ENCODE measurements at places on chromosomes 6 and 20.

DNA sequence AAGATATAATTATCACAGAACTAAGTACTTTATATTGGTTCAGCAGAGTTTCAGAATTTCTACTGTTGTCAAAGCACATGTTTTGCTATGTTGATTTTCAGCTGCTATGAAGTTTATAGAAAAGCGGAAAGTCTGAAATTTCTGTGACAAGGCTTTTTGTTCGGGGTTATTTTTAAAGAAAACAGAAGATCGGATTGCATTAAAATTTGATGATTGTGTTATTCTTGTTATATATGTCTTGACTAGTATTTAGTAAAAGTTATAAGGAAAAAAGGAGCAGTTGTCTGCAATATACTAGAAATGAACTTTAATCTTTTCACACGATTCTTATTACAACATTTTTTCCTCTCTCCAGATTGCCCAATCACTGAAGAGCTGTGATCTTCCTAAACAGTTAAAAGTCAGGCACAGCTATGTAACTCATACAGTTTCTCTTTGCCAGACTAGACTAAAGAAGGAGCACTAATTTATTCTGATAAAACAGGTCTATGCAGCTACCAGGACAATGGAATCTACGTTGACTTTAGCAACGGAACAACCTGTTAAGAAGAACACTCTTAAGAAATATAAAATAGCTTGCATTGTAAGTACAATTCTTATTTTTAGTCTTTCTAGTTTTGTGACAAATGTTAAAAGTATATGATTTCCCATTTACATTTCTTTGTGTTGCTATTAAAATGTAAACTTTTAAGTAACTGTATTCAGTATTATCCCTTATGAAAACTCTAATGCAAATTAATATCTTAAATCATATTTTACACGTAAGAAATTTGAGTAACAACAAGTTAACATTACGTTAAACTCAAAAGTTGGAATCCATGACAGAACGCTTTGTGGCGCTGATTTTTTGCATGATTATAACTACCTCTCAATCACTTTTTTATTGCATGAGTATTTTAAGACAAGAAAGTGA, at the start of gene ENPP3:
Gene ENPP3, plus strand, starts transcription at position 423 of the 913 bp plus-strand sequence. Its CDS starts 83 bp downstream, at position 506.
- no peak for DNase-seq

- no peak for DNase-seq
Observed at GRCh38 chr20:63900413-63900812, 5.5 kb downstream of the DNAJC5 start.

DNA sequence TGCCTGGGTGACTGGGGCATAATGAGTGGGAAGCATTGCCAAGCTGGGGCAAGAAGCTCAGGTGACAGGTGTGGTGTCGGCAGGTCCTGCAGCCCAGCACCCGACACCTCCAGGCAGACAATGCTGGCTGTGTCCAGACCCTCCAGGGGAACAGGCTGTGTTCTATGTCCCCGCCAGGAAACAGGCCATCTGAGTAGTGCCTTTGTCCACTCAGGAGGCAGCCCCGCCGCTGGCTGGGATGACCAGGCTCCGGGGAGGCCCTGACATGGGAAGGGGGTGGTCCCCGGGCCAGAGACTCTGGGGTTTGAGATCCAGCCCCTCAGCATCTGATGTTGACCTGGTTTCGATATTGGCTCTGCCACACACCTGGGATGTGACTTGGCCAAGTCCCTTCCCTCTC, 28.4 kb downstream of the SNPH start:
- no peak for DNase-seq

- no peak for DNase-seq
Observed at GRCh38 chr6:107209406-107210305, 94.3 kb upstream of the BEND3 start.

DNA sequence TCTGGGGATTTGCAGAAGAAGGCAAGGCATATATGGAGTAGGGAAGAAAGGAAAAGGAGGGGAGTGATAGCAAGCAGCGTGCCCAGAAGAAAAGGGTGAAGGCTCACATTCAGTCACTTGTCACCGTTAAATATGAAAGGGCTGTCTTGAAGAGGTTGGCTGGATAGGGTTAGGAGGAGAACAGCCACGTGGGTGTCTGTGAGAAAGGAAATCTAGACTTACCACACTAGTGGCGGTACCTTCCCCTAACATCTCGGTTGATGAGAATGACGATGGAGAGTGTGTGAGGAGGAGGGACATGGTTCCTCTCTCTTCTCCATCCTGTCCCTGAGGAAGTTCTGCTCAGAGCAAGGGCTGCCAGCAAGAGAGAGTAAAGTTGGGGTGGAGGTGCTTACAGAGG, 74.3 kb upstream of the CCN6 start:
- no peak for DNase-seq

DNA sequence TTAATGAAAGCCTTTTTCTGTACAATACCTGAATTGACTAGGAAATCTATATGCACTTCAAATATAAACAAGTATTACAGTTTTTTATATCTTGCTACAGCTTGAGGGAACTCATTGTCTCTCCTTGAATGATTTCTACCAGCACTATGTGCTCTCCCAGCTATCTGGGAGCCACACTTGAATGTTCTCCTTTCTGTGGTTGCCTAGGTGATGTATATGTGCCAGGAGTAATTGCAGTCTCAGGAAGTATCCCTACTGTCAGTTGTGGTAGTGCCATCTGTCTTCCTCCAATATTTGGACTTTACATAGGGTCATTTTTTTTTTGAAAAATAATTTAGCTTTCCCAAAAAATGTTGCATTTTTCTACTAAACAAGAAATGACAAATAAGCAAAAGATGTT, 288.0 kb upstream of the PLCB4 start:
- DNase-seq = no peak

GRCh38 chr20:51906049-51906448, 103.7 kb upstream of the SALL4 start:
- no peak for DNase-seq

GRCh38 chr20:57977569-57977968, 250.9 kb downstream of the ANKRD60 start:
- DNase-seq = no peak

- no peak for DNase-seq
Observed at GRCh38 chr6:129501740-129502660, 208.0 kb downstream of the ARHGAP18 start.

- DNase-seq = no peak
Observed at GRCh38 chr6:143823548-143823947, 19.6 kb upstream of the LTV1 start.

- DNase-seq = no peak
Observed at GRCh38 chr20:33570743-33571142, 80.8 kb downstream of the CBFA2T2 start.

DNA sequence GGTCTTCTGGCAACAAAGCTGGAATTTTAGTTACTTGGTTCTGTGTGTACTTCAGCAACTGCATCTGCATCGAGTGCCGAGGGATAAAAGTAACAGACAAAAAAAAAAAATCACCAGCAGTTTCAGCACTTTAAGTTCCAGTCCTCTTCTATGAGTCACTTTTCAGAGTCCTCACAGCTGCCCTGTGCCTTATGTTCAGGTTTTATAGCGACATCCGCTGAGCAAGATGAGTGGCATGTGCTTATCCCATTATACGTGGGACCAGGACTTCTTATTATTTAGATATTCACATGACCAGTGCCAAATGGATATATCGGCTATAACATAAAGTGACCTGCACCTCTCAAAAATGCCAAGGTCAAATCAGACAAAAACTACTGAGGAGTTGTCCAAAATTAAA, 242.9 kb downstream of the FOXA2 start:
- no peak for DNase-seq

DNA sequence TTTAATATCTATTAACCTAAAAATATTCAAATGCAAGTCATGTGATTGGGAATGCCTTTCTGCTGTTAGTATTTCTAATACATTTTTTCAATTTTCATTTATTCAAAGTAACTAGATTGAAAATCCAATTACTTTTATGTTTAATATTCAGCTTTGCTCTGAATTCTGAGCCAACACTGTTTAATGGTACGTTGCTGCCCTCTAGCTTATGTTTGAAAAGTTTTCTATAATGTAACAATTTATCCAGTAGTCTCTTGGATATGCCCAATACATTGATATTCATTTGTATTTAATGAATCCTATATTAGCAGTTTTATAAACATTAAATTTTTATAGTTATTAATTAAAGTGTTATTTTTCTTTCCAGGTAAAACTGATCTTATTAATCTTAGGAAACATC, 47.4 kb downstream of the LGSN start:
- no peak for DNase-seq

GRCh38 chr6:109253366-109253765, 128.9 kb downstream of the CD164 start:
- DNase-seq = no peak

GRCh38 chr6:154481521-154482013, 28.9 kb downstream of the CNKSR3 start:
- DNase-seq = no peak

- DNase-seq = no peak
Observed at GRCh38 chr6:167244991-167245390, 46.1 kb upstream of the UNC93A start.

GRCh38 chr6:163983679-163984078, 569.2 kb downstream of the QKI start:
- DNase-seq = no peak

- no peak for DNase-seq
Observed at GRCh38 chr6:55174211-55175026, at the start of gene HCRTR2. Gene HCRTR2 (plus strand): TSS chr6:55174515. CDS start chr6:55174588, 73 bp downstream.

DNA sequence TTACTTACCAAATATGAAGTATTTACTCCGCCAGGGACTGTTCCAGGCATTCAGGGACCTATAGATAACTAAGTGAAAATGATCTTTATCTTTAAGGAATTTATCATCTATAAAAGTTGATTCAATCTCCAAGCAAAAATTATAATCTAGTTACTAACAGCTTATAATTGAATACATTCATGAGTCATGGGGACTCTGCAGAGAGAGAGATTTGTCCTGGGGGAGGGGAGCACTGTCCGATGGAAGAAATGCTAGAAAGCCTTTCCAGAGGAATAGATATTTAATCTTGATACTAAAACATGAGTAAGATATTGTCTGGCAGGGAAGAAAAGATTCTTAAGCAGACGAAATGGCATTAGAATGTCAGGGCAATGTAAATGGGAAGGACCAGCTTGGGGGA, 139.3 kb downstream of the CD164 start:
- no peak for DNase-seq

- no peak for DNase-seq
Observed at GRCh38 chr20:3663858-3664257, 659 bp upstream of the GFRA4 start.

DNA sequence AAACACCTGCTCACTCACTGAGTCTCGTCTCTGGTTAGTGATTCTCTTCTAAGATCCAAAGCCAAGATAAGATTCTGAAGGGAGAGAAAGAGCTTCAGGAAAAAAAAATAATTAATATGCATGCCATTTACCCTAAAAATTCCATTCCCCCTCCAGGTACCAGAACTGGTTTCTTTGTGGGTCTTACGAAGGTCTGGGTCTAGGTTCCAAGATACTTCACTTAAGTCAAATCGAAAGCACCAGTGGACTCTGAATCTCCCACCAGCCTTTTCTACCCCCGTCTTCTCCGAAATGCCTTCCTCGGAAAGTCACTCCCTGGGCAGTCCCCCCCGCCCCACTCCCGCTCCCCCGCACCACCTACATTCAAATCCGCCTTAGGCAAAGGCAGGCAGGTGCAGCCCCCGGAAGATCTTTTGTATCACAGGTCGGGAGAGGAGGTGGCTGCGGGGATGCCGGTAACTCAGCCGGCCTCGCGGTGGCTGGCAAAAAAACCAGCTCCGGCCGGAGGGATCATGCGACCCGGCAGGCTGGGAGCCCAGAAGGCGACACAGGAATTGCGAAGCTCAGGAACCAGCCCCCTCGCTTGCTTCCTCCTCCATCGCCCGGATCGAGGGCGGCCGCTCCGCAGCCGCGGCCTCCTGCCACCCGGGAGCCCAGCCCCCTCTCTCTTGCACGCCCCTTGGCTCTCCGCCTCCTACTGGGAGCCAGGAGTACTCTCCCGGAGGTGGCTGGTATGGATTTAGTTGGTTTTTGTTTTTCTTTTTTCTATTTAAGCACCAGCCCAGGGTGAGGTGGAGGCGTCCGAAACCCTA, at the start of gene BCL2L1:
Gene BCL2L1, minus strand, starts transcription at position 612 of the 812 bp plus-strand sequence. CDS start 650 bp downstream, outside the sequence.
- DNase-seq = peak; percentile 78

DNA sequence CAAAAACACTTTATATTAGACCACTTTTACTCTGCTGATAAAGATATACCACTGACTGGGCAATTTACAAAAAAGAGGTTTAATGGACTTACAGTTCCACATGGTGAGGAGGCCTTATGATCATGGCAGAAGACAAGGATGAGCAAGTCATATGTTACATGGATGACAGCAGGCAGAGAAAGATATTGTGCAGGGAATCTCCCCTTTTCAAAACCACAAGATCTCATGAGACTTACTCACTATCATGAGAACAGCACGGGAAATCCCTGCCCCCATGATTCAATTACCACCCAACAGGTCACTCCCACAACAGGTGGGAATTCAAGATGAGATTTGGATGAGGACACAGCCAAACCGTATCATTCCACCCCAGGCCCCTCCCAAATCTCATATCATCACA, 1383.8 kb upstream of the MAP3K7 start:
- no peak for DNase-seq

All from stimulated activated CD4-positive, alpha-beta T cell treated with anti-CD3 and anti-CD28 coated beads, Interleukin-1b, Interleukin-23, amount 100 ng/mL, for 48 hours (primary cell).